ENCODE measurements at places on chromosomes 5 and 9.

- DNase-seq, result no peak
Measured at GRCh38 chr9:99415606-99416005, 193.5 kb downstream of the SEC61B start.

DNA sequence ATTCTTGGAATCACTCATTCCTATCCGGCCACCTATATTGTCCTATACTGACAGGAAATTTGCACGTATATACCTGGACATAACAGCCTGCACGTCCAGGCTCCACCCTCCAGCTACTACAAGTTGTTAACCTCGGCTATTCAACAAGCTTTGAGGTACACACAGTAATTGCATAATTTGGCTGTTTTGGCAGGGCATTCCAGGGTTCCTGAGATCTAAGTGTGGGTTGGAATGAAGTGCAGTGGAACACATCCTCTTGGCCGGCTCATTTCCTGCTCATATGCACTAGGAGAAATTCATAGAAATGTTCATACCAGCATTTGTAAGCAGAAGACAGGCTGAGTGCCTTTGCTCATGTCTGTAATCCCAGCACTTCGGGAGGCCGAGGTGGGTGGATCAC lies 222.3 kb downstream of the FBXL7 start:
- DNase-seq, result no peak

- DNase-seq, result no peak
Measured at GRCh38 chr9:2907411-2907810, 63.5 kb upstream of the PUM3 start.

GRCh38 chr5:100502684-100503083 lies 32.5 kb upstream of the FAM174A start:
- DNase-seq, result no peak

DNA sequence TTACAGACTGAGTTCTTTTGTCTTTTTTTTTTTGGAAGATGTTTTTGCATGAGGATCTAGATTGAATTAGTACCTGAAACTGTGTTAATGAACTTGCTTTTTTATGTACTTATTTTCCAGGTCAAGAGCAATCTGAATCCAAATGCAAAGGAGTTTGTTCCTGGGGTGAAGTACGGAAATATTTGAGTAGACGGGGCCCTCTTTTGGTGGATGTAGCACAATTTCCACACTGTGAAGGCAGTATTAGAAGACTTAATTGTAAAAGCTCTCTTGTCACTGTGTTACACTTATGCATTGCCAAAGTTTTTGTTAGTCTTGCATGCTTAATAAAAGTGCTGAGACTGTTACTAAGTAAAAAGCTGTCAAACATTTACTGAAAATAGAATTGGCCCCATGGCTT lies 14.5 kb downstream of the SLC23A1 start:
- DNase-seq, result no peak

GRCh38 chr9:24218656-24219055 lies 327.0 kb downstream of the IZUMO3 start:
- no peak for DNase-seq

GRCh38 chr5:61274511-61274911 lies 57.5 kb upstream of the ZSWIM6 start:
- no peak for DNase-seq

GRCh38 chr9:133499892-133500270 lies 21.0 kb upstream of the SLC2A6 start:
- no peak for DNase-seq

DNA sequence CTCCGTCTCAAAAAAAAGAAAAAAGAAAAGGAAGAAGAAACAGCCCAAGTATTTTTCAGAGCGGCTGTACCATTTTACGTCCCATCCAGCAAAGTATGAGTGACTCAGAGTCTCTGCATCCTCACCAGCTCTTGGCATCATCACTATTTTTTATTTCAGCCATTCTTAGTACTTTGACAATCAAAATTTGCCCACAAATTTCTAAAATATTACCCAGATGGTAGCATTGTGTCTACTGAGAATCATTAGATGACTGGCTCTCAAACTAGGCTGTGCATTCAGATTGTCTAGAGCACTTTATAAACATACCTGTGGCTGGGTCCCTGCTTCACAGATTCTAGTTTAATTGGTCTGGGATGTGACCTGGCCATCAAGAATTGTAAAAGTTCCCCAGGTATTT lies 21.6 kb upstream of the MELK start:
- no peak for DNase-seq

GRCh38 chr5:124665625-124666024 lies 80.8 kb downstream of the ZNF608 start:
- no peak for DNase-seq

- DNase-seq, result no peak
Measured at GRCh38 chr9:120899490-120900068, 22.6 kb upstream of the PHF19 start.

GRCh38 chr9:137367506-137368430 lies 55.2 kb downstream of the EXD3 start:
- no peak for DNase-seq

DNA sequence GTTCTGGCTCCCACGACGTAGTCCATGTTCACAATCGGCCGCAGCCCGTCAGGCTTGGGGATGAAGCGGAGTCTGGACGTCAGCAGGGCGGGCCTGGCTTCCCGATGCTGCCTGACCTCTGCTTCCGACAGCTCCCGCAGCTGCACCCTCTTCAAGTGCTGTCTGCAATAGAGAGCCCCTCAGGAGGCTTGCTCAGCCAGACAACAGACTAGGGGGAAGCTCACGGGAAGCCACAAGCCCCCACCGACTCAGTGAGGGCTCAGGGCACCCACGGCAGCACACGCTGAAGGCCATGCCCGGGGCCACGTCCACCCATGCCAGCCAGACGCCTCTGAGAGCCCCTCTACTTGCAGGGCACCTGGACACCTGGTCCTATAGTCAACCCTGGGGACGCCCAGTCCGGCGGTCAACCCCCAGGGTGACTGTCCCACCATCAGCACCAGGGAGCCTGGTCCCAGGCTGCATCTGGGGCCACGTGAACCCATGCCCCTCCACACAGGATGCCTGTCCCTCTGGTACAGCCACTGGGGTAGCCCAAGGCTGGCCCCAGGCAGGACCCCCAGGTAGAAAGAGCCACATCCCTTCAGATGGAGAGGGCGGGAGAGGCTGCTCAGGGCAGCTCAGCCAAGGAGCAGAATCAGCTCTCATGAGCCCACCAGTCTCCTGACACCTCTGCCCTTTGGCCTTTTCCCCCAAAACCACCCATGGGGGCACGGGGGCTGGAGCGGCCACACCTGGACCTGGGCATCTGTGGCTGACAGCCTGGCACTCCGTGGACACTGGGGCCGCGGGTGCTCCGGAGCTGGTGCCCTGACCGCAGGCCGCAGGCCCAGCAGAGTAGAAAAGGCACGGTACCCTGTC lies 14.5 kb downstream of the TERT start:
- DNase-seq, result peak; percentile 15

DNA sequence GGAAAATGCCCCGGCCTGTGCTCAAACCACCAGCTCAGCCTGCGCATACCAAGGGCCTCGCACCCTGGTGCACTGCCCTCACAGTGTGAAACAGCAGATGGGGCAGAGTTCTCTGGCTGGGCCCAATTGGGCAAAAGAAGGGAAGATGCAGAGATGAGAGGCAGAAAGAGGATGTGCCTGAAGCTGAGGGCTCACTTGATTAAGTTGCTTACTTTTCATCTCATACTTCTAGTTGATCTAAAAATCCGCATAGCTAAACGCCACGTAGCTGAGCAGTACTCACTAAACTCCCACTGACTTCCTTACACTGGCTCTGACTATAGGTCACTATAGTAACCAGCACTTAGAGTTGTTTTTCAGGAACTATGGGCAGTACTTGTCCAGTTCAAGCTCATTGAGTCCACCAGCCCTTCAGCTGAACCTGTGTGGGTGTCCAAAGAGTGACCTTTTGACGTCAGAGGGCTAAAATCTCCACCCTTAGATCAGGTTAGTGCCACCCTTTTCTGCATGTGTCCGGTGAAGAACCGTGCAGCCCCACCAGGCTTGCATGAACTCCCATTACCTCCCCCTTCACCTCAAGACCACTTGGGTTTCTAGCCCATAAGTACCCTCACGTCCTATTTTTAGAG lies 215.2 kb downstream of the AUH start:
- no peak for DNase-seq

GRCh38 chr9:91077624-91078368 lies 276.2 kb downstream of the SYK start:
- no peak for DNase-seq

Measured in mucosa of descending colon (tissue), 3 donors.